Lung (tissue), 17 donors: ENCODE measurements at places on chromosomes 5 and 9. TPM values are rescaled to one million over a fixed set of nuclear protein-coding genes. Genes with fewer than 3 reads are reported as not detected.

Gene GDNF
- total RNA-seq = not detected

Gene CCL28
- total RNA-seq = 7.7 TPM

- H3K4me3 ChIP-seq = no peak overlapping the region
- peaks cover 7% of the 10 kb centered on the region for H3K4me1 ChIP-seq
- no peak overlapping the region for H3K27ac ChIP-seq
- H3K36me3 ChIP-seq = no peaks in the 10 kb centered on the region
Measured at GRCh38 chr5:142017832-142018427, 5.1 kb upstream of the GNPDA1 start.

- H3K27ac ChIP-seq = no peak overlapping the region
- H3K4me1 ChIP-seq = no peaks in the 10 kb centered on the region
- H3K4me3 ChIP-seq = no peak overlapping the region
- H3K27me3 ChIP-seq = no peaks in the 10 kb centered on the region
- no peak for DNase-seq
Measured at GRCh38 chr9:133730994-133731715, 7.0 kb downstream of the SARDH start.

GRCh38 chr9:13648676-13649075 is 369.2 kb upstream of the MPDZ start:
- H3K4me1 ChIP-seq = peaks cover 30% of the 10 kb centered on the region
- no peaks in the 10 kb centered on the region for H3K27me3 ChIP-seq
- no peak overlapping the region for H3K4me3 ChIP-seq
- no peak for DNase-seq
- H3K36me3 ChIP-seq = no peaks in the 10 kb centered on the region

DNA sequence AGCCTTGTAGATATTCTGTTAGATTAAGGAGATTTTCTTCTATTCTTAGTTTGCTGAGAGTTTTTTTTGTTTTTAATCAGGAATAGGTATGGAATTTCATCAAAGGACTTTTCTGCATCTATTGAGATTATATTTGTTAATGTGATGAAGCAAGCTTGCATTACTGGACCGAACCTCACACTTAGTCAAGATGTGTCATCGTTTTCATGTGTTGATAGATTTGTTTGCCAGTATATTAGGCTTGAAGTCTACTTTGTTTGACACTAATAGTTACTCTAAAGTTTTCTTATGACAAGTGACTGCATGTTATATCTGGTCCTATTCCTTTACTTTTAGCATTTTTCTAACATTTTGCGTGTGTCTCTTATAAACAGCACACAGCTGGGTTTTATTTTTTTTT is 12.4 kb upstream of the HACD4 start:
- no peaks in the 10 kb centered on the region for H3K27me3 ChIP-seq
- H3K4me1 ChIP-seq = no peaks in the 10 kb centered on the region
- no peak overlapping the region for H3K4me3 ChIP-seq
- no peak for DNase-seq
- H3K27ac ChIP-seq = no peak overlapping the region

DNA sequence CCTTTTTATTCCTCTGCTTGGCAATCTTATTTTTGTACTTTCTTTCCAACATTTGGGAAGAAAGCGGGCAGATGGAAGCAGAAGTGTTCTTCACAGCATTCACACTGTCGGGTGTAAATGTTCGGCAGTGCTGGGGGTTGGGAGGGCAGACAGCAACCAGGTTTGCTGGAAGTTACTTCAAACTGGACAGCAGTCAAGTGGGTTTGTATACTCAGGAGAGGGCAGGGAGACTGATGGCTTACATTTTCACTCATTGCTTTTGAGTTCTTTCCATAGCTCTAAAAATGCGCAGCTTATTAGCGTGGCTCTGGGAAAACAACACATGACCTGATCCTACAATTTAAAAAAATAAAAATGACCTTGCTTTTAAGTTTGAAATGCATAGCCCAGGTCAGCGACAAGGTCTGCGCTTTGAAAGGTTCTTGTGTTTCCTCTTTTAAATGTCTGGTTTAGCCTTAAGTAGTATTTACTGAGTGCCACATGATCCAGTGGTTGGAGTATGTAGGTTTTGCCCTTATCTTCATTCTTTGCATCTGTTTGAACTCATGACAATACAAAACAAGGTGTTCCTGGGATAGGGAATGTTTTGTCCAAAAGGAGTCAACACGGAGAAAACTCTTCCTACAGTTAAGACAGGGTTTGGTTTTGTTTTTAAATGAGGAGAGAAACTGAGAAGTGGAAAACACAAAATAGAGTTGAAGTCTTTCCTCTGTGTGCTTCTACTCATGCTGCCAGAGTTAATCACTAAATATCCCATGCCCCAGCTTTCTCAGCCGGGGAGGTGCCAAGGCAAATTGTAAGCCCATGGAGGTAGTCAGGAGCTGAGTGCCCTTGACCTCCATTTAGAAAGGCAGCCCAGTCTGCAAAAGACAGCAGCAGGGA is 132.7 kb upstream of the DMRT1 start:
- H3K27ac ChIP-seq = peak overlapping the region; percentile 88
- H3K4me1 ChIP-seq = peaks cover 3% of the 10 kb centered on the region
- no peak overlapping the region for H3K4me3 ChIP-seq
- H3K27me3 ChIP-seq = peaks cover 26% of the 10 kb centered on the region
- no peak for DNase-seq

DNA sequence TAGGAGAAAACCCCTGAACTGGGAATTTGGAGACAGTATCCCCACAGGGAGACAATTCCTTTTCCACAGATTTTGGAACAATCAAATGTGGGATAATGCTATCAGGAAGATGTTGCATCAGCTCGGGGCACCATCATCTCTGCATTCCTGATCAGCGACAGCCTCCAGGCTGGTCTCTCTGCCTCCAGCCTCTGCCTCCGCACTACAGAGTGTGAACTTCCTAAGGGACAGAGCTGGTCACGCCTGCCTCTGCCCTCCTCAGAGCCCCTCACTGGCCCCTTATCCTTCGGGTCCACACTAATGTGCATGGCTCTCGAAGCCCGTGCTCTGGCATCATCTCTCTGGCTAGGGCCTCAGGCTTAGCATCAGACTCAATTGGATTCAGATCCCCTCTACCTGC is 8.6 kb downstream of the FOXI1 start:
- H3K36me3 ChIP-seq = no peaks in the 10 kb centered on the region
- H3K4me3 ChIP-seq = no peak overlapping the region
- no peak for DNase-seq
- no peaks in the 10 kb centered on the region for H3K27me3 ChIP-seq
- no peaks in the 10 kb centered on the region for H3K4me1 ChIP-seq

- no peaks in the 10 kb centered on the region for H3K4me1 ChIP-seq
- H3K27me3 ChIP-seq = no peaks in the 10 kb centered on the region
- H3K36me3 ChIP-seq = peaks cover 4% of the 10 kb centered on the region
- no peak overlapping the region for H3K27ac ChIP-seq
- no peak overlapping the region for H3K4me3 ChIP-seq
Measured at GRCh38 chr5:72441094-72441723, 66.0 kb downstream of the ZNF366 start.
